ENCODE measurements at places on chromosomes 12 and 14. TPM values are rescaled to one million over a fixed set of nuclear protein-coding genes. Genes with fewer than 3 reads are reported as not detected.

Gene AKAP6
- total RNA-seq: 0.88 TPM

Gene CMA1
- not detected for total RNA-seq

Gene SERPINA9
- not detected for total RNA-seq

Gene NTS
- total RNA-seq: not detected

Gene PHETA1
- total RNA-seq: 20.0 TPM

Gene TPPP2
- total RNA-seq: not detected

Gene KRT6C
- not detected for total RNA-seq

Gene COL2A1
- not detected for total RNA-seq

Gene C3AR1
- 0.22 TPM for total RNA-seq

Gene SERPINA5
- not detected for total RNA-seq

DNA sequence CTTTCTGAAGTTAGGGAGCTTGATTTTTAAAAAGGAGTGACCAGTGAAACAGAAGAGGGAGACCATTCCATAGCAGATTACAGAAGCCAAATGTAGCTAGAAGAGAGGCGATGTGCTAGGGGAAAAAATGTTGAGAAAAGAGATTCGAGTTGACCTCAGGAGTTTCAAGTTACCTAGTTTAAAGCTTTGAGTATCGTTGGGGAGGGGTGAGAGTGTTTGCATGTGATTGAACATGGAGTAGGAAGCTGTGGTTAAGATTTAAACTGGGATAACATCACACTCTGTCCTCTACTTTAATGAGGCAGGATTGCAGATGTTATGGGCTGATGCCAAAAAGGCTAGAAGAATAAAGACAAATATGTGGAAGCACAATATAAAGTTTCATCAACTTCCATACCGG is 3.7 kb downstream of the LETMD1 start:
- DNase-seq: no peak

- no peak for DNase-seq
Measured at GRCh38 chr14:33511851-33512640, 438.8 kb downstream of the EGLN3 start.

DNA sequence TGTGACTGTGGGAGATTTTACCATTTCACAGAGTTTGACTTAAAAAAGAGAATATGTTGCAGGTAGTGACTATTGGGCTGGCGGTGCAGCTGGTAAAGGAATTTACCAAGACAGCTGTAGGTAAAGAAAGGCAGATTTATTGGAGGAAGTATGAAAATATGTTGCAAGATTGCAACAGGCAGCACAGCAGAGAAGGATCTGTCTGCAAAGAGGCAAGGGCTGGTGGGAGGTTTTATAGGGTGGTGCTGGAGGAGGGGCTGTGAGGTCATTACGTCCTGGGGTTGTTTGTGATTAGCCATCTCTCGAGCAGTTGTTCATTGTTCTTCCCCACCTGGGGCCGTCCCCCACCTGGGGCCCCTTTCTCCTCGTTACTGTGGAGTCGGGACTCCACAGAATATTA is 62.1 kb downstream of the ACACB start:
- no peak for DNase-seq

DNA sequence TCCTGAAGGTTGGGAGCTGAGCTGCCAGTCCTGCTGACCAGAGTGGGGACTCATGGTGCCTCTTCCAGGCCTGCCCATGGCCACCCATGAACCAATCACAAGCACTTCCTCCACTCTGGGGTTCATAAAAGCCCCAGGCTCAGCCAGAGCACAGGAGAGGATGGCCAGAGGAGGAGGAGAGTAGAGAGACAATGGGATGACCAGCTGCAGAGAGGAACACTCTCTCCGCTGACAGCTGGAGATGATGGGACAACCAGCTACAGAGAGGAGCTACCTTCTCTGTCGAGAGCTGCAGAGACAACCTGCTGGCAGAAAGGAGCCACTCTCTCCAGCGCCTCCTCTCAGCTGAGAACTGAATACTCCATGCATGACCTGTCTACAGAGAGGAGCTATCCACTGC is 886.1 kb downstream of the BCL11B start:
- no peak for DNase-seq

- peak; percentile 86 for DNase-seq
Measured at GRCh38 chr12:75981247-75982168, 50.1 kb downstream of the PHLDA1 start.

DNA sequence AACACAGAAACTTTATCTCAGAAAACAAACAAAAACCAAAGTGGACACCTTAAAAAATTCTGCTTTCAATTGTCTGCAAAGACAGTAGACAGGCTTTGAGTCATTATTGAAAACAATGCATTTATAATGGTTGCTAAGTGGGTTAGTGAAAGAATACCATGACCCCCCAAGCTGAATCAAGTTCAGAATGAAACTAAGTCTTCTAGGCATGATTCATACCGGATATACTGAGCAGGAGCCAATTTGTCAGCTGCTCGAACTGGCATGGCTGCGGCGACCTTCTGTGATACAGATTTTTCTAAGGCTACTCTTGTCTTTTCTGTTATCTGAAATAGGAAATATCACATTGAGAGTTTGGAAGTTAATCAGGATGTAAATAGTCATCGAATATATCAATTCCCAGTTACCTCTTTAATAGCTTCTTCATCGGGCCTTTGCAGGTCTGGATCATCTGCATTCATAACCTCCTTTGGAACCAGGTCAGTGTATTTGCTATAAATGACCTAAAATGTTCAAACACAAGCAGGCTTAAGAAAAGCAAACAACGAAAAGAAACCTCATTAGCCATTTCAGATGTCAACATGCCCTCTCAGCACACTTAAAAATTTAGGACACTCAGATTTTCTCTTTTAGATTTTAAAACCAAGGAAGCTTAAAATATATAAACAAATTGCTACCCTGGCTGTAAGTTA is 22.3 kb downstream of the SNW1 start:
- DNase-seq: peak; percentile 87

DNA sequence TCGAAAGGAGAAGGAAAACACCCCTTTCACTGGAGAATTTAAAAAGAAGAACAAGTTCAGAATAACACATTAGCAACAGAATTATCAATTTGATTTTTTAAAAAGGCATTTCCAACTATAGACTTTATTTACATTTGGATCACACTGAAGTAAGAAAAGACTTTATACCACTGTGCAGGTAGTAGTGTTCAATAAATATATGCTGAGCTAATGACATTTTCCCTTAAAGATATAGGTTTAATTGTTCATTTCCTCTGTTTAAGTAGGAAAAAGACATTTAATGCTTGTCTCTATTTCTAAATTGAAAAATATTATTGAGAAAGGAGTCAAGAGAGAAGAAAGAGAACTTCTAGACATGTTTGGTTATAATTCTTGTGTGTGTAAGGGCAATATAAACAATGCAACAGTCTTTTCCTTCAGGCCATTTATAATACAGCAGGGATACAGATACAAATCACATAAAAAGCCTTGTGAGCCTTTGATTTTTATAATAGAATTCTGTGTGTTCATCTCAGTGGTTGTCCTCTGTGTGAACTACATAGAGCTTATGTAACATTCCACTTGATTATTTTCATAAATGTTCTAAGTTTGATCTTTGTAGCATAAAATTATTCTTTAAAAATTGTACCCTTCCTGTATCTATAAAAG is 48.7 kb upstream of the PZP start:
- DNase-seq: no peak

- no peak for DNase-seq
Measured at GRCh38 chr12:88235183-88235833, 93.2 kb downstream of the TMTC3 start.

DNA sequence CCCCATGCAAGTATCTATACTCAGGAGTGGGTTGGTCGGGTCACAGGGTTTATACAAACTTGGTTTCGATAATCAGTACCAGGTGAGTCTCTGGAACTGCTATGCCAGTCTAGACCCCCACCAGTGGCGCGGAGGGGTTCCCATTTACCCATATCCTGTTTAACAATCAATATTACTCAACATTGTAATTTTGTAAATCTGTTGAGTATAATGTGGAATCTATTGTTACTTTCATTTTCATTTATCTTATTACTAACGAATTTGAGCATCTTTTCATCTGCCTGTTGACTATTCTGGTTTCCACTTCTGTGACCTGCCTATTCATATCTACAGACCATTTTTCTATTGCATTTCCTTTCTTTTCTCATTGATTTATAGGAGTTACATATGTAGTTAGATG is 275.2 kb upstream of the CRY1 start:
- no peak for DNase-seq

DNA sequence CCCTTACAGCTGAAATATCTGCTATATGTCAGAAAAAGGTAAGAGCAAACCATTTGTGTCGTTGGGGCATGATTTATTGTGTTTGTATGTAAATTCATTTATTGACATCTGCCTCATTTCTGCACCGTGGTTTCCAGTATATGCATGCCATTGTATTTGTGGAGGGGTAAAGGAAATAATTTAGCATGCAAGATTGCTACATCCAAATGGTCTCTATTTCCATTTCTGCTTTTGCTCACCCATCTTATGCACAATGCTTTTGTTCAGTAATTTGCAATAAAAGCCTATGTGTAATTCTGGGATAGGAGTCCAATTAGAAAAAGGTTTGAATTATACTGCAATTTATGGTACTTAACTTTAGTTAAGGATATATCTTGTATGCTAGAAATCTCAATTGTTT is 101.8 kb downstream of the UNC79 start:
- no peak for DNase-seq

- DNase-seq: no peak
Measured at GRCh38 chr14:69247676-69248440, 12.1 kb upstream of the GALNT16 start.

DNA sequence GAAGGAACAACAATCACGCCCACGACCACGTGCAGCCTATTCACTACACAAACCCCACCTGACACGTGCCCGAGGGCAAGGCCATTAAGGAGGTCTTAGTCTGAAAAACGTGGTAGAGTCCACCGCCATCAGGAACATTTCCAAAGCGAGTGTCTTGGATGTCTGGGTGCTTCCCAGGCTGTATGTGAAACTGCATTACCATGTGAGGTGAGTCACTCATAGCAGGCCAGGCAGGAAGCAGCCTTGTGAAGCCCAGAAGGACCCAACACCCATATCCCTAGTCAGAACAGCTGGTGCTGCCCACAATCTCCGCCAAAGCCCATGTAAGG is 3.3 kb upstream of the KRT79 start:
- DNase-seq: peak; percentile 23

GRCh38 chr12:109685574-109686447 is 27.8 kb upstream of the FAM222A start:
- no peak for DNase-seq

GRCh38 chr12:93954166-93955112 is 193.9 kb upstream of the PLXNC1 start:
- no peak for DNase-seq

GRCh38 chr12:113816866-113817265 is 149.3 kb downstream of the RBM19 start:
- DNase-seq: no peak

- DNase-seq: no peak
Measured at GRCh38 chr14:104657101-104657524, 32.3 kb upstream of the INF2 start.

DNA sequence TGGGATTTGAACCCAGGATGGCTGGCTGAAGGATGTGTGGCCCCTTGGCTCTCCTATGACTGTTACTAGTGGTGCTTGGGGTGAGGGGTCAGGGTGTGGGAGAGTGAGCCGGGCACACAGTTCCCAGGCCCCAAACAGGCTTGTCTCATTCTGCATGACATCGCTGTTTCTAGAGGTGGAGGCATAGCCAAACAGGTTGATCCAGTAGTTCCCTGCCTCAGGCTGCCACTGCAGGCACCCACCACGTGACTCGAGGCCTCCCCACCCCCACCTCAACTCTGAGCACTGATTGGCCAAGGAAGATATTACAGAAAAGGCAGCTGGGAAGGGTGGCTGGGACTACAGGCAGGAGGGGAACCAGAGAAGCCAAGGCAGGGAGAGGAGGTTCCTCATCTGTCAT is 102.6 kb downstream of the NCOR2 start:
- DNase-seq: no peak

- DNase-seq: no peak
Measured at GRCh38 chr12:54285150-54286041, 4.9 kb downstream of the HNRNPA1 start.

- DNase-seq: no peak
Measured at GRCh38 chr12:119236372-119236771, 57.6 kb downstream of the HSPB8 start.

DNA sequence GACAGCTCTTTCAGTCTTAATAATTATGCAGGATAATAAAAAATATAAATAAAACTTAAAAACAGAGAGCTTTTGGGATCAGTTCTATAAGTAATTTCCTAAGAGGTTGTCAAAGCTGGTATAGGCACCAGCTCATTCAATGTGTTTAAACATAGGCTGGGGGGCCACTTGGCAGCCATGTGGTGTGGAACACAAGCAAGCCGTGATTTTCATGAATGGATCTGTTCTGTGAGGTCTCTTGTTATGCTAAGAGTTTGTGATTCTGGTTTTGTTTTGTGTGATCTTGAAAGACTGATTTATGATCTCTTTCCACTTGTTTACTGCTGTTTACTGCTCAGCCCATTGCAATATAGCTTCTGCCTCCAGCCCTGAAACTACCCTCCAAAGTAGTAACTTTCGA is 240.9 kb downstream of the FBXL14 start:
- DNase-seq: no peak

DNA sequence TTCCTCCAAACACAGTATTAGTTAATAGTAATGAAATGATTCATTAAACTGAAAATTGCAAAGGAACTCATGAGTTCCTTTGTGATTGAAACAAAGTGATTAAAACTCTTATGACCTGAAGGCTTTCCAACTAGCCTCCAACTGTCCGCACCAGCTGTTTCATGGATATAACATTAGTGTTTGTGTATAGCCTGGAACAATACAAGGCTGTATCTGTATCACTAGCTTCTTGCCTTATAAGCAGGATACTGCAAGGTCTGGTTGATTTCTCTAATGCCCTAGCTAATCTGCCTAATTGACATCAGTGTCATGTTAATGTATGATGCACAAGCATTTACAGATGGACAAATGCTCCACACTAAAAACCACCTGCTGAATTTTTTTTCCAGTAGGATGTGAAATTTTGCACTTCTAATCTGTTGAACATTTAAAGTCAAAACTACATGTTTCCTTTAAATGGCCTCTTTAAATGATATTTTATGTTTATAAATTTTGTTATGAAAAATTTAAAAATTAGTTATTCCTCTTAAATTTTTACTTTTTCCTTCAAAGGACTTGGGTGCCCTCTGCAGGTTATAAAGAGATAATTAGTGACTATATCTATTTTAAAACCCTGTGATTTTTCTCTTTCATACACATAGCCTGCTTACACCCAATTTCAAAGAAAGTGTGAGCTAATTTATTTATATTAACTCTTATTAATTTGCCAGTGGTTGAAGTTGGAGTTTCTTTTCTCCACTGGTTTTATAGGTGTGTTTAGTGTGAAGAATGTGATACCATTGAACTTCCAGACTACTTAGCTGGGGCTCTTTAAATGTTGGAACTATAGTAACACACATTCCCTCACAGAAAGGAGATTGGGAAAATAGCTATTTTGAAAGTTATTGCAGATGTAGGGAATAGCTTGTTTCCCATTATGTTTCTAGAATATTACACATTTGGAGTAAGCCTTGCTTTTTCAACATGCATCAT is 25.4 kb downstream of the AP5M1 start:
- DNase-seq: peak; percentile 34

DNA sequence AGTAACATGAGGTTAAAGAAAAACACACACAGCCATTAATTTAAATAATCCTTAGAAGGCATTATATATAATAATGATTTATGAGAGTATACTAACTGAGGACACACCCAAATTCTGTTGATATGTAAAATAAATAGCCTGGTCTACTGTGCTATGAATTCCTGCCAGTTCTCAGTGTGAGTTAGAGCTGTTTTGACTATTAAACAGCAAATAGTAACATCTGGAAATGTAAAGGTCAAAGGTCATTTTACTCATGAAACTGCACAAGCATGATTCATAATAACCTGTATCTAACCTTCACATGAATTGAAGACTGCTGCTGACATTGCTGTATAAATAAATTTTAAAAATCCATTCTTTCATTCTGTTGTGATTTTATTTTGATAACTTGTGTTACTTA is 966.7 kb downstream of the SLC6A15 start:
- DNase-seq: peak; percentile 31
